CD4-positive, alpha-beta T cell treated with Interleukin-15 for 1 hour (primary cell): ENCODE measurements at places on chromosomes 7 and 10.

DNA sequence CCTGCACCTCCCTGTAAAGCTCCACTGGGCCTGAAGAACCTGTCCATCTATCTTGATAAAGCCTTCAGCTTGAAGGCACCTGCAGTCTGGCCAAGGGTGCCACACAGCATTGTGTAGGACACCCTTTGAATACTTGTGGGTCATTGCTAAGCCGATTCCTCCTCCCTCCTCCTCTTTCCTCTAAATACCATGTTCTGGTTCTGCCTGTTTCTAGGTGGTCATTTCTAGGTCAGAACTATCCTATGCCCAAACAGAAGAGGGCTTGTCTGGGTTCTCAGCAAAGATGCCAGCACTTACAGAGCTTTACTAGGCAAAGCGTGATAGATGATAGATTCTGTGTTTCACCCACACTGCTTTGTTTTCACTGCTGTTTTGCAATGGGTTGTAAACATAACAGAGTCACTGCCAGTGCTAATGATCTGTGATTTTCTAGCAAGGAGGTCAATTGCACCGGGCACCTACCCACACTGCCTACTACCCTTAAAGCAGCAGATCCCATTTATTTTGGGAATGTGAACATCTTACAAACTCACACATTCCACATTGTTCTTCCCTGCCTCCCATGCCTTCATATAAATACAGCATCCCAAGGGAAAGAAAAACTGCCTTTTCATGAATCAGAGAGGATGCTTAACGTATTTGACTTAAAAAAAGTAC, 279.1 kb upstream of the PITRM1 start:
- DNase-seq: no peak

DNA sequence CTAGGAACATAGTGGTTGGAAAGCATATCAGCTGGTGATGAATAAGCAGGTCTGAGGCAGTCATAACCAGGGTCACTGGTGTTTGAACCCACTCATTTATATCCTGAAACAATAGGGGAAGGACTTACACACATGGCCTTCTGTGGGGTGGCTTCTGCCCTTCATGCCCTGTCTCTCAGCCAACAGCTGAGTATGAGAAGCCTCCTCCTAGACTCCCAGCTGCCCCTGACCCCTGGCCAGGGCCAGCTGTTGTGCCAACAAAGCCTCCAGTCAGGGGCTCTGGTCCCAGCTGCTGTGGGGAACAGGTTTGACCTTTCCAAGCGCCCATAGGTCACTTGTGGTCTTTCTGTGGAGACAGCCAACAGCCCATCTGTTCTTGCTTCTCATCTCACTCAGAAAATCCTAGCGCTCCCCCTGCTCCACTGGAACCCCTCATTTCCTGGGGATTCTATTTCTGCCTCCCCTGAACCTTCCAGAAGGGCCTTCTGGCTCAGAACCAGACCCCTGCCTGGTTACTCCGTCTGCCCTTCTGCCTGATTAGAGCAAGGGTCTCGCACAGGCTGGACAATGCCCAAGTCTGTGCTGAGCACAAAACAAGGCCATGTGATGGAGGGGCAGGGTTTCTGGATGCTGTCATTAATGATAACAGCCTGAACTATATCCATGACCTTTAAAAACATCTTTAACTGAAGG, 9.7 kb upstream of the PURB start:
- no peak for DNase-seq

GRCh38 chr7:121383235-121383910, 12.7 kb downstream of the FAM3C start:
- no peak for DNase-seq

- no peak for DNase-seq
Observed at GRCh38 chr10:118908557-118909256, 120.8 kb upstream of the NANOS1 start.

- DNase-seq: no peak
Observed at GRCh38 chr10:71849461-71849908, 1.6 kb downstream of the PSAP start.

- no peak for DNase-seq
Observed at GRCh38 chr10:126504063-126504760, 115.9 kb upstream of the ADAM12 start.

GRCh38 chr7:91185771-91186170, 78.5 kb upstream of the FZD1 start:
- no peak for DNase-seq

DNA sequence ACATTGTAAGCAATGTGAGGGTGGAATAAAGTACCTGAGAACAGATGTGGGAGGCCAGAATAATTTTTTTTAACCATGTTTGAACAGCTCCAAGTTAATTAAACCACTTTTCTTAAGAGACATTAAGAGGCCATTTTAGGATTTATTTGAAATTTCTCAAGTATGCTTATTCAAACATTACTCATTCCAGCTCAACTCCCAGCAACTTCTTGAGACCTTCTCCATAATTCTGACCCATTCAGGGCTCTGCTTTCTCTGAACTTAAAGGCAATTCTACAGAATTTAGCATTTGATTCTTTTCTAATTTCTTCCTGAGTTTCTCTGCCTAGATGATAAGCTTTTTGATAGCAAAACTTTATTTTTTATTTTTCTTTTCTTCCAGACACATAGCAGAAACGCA, 314.5 kb downstream of the CAMK1D start:
- no peak for DNase-seq

GRCh38 chr7:87356448-87356847, 11.0 kb downstream of the CROT start:
- DNase-seq: no peak

GRCh38 chr10:104029521-104029860, 56.2 kb downstream of the COL17A1 start:
- no peak for DNase-seq

DNA sequence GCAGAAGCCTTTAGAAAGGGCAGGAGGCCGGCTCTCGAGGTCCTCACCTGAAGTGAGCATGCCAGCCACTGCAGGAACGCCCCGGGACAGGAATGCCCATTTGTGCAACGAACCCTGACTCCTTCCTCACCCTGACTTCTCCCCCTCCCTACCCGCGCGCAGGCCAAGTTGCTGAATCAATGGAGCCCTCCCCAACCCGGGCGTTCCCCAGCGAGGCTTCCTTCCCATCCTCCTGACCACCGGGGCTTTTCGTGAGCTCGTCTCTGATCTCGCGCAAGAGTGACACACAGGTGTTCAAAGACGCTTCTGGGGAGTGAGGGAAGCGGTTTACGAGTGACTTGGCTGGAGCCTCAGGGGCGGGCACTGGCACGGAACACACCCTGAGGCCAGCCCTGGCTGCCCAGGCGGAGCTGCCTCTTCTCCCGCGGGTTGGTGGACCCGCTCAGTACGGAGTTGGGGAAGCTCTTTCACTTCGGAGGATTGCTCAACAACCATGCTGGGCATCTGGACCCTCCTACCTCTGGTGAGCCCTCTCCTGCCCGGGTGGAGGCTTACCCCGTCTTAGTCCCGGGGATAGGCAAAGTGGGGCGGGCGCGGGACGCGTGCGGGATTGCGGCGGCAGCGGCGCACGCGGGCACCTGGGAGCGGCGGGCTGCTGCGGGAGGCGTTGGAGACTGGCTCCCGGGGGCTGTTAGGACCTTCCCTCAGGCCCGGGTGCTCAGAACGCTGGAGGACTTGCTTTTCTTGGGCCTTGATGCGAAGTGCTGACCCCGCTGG, at the start of gene FAS:
FAS (plus strand) TSS at position 415 of the 777 bp plus-strand sequence; CDS start at position 494, 79 bp downstream.
- peak; percentile 82 for DNase-seq

- DNase-seq: no peak
Observed at GRCh38 chr10:43623351-43623750, 17.1 kb downstream of the ZNF485 start.

DNA sequence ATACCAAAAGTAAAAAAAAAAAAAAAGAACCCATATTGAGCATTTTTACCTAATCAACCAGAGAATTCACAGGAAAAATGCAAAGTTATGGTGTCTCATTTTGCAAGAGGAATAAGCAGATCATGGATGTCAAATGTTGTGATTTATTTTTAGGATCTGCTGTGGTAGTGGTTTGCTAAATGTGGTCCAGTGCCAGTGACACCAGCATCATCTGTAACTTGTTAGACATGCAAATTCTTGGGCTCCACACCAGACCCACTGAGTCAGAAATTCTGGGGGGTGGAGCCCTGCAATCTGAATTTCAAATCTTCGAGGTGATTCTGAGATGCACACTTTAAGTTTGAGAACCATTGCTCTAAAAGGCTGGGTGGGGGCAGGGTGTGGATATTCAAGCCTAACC, 30.1 kb upstream of the ZEB1 start:
- no peak for DNase-seq

- DNase-seq: peak; percentile 23
Observed at GRCh38 chr7:151631570-151631952, 111.9 kb upstream of the RHEB start.

DNA sequence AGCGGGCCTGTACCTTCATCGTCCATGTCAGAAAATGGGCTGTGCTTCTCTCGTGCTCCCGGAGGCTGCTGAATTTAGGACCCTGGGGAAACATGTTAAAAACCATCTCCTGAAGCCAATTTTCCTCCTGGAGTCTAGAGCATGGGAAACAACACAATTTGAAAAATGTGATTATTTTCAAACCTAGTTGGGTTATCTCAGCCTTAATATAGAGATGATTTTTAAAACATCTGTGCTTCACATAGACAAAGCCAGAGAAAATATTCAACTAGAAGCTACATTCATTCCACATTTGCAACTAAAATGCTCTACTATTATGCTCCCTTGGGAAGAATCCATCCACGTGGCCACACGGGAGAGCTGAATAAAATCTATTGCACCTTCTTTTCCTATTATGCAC, 225.9 kb upstream of the TMEM72 start:
- no peak for DNase-seq

DNA sequence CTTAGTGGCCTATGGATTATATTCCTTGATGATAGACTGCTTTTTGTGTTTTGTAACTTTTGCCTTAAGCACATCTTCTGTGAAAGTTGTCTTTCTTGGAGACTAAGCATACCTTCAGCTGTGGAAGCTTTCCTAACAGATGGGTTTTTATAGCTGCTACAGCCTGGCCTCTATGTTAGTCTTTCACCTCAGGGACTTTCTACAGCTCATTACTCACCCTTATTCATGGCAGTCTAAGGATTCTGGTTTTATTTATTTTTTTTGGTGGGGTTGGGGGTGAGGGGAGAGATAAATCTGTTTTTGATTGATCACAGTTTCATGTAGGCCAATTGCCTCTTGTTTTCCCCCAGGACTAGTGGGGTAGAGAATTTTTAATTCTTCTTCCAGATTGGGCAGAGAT, 219.9 kb downstream of the DKK1 start:
- DNase-seq: no peak

- no peak for DNase-seq
Observed at GRCh38 chr10:100146875-100147650, 38.8 kb downstream of the ERLIN1 start.
